Amniotic epithelial cell (primary cell): ENCODE measurements at places on chromosomes 2 and 18.

DNA sequence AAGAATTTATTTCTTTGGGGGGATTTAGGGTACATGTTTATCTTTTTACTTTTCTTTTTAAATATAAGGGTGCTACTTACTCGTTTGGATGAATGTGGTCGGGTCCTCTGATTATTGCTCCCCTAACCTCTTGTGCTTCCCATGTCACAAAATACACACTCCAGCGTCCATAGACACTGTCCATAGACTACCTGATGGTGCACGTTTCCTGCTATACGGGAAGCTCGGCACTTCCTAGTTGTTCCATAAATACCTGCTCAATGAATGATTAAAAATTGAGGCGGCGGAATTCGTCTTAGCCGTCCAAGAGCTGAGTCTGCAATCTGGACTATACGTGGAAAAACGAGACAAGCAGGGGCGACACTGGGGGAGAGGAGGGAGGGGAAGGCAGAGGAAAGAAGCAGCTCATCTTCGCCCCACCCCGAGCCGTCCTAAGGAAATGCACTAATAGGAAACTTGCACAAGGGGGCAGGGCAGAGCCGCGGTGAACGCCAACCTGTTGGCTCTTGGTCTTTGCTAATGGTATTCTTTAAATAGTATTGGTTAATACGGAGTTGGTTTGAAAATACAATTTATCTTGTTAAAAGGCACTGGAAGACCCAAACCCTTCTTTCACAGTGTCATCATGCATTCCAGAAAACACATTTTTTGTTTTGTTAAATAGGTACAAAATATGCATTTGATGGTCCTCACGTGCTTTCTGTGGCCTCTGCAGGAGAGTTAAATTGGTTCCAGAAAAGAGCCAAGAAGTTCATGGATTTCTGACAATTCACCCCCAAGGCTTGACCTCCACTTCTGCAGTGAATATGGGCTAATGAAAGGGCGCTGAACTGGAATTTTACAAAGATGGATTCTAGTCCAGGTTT is 73.0 kb upstream of the KCTD1 start:
- DNase-seq: peak; percentile 30

DNA sequence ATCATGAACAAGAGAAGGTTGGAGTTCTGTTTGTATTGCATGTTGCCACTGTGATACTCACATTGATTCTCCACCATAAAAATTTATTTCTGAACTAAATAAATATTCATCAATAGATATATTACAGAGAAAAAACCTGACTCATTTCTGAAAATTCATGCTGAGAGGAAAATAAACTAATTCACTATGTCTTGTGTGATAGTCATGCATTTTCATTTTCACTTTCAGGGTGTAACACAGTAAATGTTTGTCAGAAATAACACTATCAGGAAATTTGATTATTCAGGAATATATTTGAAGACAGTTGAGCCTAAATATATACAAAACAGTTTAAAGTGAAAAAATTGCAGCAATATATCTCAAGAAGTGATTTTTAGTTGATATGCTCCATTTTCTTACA is 335.2 kb downstream of the KCNJ3 start:
- DNase-seq: no peak

GRCh38 chr2:573805-574392 is 103.3 kb downstream of the TMEM18 start:
- no peak for DNase-seq

DNA sequence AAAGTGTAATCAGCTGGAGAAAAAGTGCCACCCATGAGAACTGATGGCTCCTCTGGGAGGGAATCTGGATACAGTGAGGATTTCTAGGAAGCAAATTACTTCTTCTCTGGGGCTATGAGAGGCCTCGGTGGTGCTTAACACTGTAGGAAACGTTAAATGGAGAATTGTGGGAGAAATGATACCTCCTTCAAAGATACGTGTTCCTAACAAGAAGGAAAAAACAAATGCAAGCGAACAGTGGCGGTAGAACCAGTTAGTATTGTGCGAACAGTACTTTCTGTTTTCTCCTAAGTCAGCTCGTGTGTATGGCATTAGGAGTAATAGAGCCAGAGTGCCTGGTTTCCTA is 587 bp upstream of the MTIF2 start:
- peak; percentile 20 for DNase-seq

GRCh38 chr2:100272841-100273329 is 49.4 kb downstream of the LONRF2 start:
- DNase-seq: no peak

GRCh38 chr2:158464426-158465281 is 7.9 kb downstream of the PKP4 start:
- DNase-seq: peak; percentile 69

- DNase-seq: no peak
Observed at GRCh38 chr18:21307578-21307977, 65.5 kb downstream of the GREB1L start.

GRCh38 chr2:234292205-234292961 is 204.5 kb downstream of the ARL4C start:
- DNase-seq: no peak

GRCh38 chr2:180983468-180984242 is 3.2 kb downstream of the UBE2E3 start:
- peak; percentile 67 for DNase-seq

DNA sequence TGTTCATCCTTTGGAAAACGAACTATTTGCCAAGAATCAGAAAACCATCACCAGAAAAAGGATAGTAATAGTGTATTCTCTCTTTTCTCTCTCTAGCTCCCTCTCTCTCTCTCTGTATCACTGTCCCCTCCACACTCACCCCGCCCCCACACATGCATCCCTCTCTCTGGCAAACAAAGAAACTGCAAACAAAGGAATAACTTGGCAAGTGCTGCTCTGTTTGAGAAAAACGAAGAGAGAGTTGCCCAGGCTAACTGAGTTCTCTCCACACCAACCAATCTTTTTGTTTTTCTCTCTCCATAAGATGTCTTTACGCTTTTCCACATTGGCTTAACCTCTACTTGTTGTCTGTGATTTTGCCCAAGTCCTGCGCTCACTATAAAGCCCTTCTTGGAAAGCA is 316.2 kb downstream of the EPHA4 start:
- DNase-seq: no peak

DNA sequence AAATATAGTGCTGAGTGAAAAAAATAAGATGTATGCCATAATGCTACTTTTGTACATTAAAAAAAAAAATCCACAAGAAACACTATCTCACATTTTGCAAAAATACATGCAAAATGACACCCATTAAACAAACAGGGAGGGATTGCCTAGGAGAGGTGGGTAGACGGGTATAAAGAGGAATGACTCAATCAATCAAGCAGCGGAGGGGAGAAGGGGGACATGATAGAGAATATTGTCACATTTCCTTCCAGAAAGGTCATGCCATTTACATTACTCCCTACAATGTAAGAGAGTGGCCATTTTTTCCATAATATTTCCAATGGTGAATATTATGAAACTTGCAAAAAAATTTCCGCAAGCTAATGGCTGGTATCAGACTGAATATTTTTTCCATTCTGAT is 542.3 kb upstream of the TNP1 start:
- DNase-seq: no peak

- no peak for DNase-seq
Observed at GRCh38 chr2:160252278-160252887, 52.3 kb upstream of the ITGB6 start.

GRCh38 chr2:28390746-28391563 is 1.7 kb upstream of the FOSL2 start:
- peak; percentile 88 for DNase-seq
